HFF-Myc (cell line): ENCODE measurements at places on chromosomes 1 and 21.
A peak's percentile ranks its signal among the peaks of the same experiment; 100 is the strongest.

GRCh38 chr1:111439461-111440351, 9.3 kb downstream of the WDR77 start:
- DNase-seq, result no peak

- no peak for DNase-seq
These were observed 9.8 kb downstream of the IFNGR2 start for GRCh38 chr21:33412832-33413519.

DNA sequence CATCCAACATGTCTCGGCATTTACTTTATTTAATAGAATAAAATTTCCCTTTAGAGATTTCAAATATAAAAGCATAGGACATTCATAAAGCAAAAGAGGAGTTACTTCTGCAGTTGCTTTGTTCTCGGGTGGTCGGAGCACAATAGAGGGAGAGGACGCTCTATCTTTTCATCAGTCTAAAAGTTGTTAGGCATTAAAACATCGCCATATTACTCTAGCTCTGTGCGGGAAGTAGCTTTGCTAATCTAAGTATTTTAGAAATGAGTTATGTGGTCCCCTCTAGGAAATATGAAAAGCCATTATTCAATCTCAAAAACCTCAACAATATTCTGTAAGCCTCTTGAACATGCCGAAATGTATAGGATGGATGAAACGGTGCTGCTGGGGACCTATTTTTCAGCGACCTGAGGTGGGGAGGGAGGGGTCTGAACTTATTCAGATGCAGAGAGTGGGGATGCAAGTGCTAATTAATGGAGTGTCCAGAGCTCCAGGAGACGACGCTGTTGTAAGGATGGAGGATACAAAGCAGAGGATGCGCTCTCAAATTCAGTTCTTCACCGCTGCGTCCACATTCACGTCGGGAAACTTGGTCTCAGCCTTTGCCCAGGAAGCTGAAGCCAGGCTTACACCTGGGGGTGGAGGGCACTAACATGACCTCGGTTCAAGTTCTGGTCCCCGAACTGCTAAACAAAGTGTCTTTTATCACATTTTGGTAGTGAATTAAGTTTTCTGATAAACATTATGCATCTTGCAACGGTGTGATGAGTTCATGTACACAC, 6.3 kb downstream of the CDKN2C start:
- DNase-seq, result no peak

DNA sequence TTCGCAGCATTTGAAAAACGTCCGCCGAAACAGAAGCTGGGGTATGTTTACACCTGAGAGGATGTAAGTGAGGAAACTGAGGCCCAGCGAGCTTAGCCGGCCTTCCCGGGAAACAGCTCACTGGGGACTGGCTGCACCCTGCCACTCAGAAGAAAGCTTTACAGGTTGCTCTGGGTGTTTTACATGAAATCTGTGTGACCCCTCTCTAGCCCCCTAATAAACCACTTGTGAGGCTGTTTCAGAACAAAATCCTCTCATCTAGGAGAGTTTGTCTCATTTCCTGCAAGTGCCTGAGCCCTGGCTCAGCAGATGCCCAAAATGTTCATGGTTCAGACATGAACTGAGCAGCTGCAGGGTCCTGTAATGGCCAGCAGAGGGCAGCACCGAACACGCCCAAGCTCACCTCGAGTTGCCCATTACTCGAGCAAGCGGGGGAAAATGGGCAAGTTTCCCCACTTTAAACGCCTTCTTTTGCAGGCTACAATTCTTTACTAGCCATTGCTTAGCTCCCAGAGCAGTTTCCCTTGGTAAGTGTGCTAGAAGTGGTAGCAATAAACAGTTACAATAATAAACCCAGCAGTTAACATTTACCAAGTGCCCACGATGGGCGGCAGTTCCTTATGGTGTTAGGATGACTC, 76.4 kb downstream of the FHAD1 start:
- DNase-seq, result peak; percentile 67

DNA sequence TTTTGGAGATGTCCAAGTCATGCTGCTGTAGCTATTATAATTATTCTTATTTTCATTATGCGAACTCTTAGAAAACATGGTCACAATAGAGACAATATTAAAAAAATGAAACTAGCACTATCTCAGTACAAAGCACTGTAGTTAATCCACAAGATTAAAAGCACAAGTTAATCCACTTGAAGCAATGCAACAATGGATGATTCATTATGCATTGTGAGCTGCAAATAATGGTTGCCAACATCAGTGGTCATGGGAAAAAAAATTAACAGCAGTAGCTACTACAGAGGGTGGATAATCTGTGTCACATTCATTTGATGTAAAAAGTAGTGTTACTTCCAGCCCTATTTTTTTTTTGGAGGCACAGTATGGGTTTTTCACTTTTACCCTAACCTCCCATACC, 56.7 kb downstream of the DPT start:
- no peak for DNase-seq

GRCh38 chr1:110501488-110502132, 17.4 kb downstream of the KCNA10 start:
- no peak for DNase-seq

GRCh38 chr1:233982827-233983518, 78.5 kb downstream of the SLC35F3 start:
- no peak for DNase-seq

- no peak for DNase-seq
These were observed 329.8 kb upstream of the BEND5 start for GRCh38 chr1:49106445-49106844.

- no peak for DNase-seq
These were observed 2.4 kb downstream of the PTPN14 start for GRCh38 chr1:214548988-214549387.

- DNase-seq, result no peak
These were observed 34.7 kb downstream of the RGSL1 start for GRCh38 chr1:182484531-182485257.

- no peak for DNase-seq
These were observed 24.7 kb downstream of the INAVA start for GRCh38 chr1:200919386-200919785.

GRCh38 chr1:210951279-210951678, 182.7 kb downstream of the KCNH1 start:
- no peak for DNase-seq

DNA sequence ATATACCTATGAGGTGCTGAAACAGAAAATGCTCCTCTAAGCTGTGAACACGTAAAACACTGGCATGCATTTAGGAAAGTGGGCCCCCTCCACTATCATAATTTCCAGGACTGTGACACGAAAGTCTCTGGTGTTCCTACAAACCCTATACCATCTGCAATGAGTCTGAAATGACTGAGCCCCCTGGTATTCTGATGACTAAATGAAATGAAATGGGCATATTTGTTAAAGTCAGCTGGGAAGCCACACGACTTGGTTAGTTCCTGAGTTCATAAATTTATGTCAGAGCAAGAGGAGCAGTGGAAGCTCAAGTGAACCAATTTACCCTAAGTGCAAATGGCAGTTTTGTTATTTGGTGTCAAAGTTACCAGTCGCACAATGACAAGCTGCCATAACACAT, 182.3 kb downstream of the KCTD3 start:
- DNase-seq, result peak; percentile 1

GRCh38 chr1:31434101-31434871, 21.3 kb downstream of the SERINC2 start:
- no peak for DNase-seq

GRCh38 chr1:58861506-58861905, 77.7 kb upstream of the JUN start:
- no peak for DNase-seq

DNA sequence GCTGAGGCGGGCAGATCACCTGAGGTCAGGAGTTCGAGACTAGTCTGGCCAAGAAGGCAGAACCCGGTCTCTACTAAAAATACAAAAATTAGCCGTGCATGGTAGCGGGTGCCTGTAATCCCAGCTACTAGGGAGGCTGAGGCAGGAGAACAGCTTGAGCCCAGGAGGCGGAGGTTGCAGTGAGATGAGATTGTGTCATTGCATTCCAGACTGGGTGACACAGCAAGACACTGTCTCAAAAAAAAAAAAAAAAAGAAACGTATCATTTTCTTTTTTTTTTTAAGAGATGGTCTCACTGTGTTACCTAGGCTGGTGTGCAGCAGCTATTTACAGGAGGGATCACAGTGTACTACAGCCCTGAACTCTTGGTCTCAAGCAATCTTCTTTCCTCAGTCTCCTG, 47.3 kb downstream of the ITGB3BP start:
- no peak for DNase-seq

GRCh38 chr1:25684216-25684965, 67.8 kb downstream of the MAN1C1 start:
- DNase-seq, result no peak

DNA sequence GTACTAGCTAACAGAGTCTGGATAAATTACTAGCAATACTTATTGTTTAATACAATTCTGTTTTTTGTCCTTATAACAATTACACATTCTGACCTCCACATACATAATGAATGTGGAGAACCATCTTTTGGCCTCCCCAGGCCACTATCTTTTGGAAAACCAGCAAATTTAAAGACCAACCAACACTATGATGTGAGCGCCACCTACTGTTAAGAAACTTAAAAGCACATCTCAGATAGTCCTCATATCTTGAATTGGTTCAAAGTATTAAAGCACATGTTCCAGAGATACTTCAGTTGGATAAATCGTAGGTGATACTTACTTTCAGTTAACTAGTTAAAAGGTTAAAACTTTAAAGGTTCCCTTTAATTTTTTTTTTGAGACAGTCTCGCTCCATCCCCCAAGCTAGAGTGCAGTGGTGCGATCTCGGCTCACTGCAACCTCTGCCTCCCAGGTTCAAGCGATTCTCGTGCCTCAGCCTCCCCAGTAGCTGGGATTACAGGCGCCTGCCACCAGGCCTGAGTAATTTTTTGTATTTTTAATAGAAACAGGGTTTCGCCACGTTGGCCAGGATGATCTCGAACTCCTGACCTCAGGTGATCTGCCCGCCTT, 29.3 kb upstream of the USP1 start:
- peak; percentile 57 for DNase-seq

DNA sequence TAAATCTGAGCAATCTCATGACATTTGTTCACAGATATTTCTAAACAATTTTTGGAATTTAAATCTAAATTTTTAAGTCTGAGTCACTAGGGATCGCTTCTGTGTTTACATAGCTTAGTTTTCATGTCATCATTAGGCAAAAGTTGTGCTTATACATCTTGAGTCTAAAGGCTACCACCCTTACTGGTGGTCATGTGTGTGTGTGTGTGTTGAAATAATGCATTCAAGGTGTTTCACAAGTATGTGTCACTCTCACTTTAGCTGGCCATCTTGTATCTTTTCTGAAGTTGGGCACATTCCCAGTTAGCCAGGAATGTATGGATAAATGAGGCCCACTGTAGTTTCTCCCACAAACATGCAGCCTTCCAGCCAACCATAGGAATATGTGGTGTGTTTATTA, 1162.5 kb upstream of the PRMT6 start:
- no peak for DNase-seq

DNA sequence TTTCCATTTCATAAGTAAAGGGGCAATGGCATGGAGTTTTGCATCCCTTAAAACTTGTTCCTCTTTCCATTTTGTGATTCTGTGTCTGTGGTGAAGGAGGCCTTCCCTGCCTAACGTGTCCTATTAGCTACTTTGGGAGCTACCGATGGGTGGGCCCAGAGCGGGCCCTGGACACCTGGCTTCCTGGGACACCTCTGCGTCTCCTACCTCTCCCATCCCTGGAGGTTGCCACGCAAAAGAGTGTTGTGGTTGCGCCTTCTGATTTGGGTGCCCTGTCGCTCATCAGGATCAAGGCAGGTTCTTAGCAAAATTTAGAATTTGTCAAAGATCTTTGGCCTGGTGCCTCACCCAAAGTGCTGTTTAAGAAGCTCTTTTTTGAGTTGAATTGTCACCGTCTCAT, 116.4 kb upstream of the CACNA1E start:
- no peak for DNase-seq

GRCh38 chr1:196680107-196680506, 28.3 kb downstream of the CFH start:
- peak; percentile 43 for DNase-seq

DNA sequence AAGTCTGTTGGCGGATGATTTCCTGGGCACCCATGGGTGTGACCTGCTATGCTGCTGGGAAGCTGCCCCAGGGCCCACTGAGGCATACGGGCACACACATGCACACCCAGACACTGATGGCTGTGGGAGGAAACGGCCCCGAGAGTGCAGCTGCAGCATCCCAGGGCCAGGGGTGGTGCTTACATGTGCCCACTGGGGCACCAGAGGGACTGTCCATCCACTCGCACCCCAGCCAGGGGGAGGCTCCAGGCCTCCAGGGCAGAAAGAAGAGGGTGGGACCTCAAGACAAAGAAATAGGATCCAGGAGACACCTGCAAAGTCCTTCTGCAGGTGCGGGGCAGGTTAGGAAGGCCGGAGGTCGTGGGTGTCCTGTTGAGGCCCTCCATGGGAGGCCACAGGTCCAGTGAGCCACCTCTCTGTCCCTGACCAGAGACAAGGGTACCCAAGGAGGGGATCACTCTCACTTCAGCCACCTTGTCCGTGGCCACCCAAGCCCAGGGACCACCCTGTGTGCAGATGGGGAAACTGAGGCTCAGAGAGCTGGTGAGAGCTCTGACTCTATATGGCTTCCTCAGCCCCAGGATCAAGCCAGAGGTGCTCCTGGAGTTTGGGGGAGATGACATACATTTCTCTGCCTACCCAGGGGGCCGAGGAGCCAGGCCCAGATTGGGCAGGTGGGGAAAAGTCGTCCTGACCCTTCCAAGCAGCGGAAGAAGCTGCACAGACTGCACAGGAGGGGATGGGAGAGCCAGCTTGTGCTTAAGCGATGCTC, 57.1 kb downstream of the WNT9A start:
- DNase-seq, result no peak

- DNase-seq, result no peak
These were observed 39.7 kb downstream of the BACE2 start for GRCh38 chr21:41207401-41208375.

- DNase-seq, result no peak
These were observed 34.8 kb downstream of the HSPG2 start for GRCh38 chr1:21902026-21903012.

- DNase-seq, result no peak
These were observed 300.0 kb downstream of the RRAGC start for GRCh38 chr1:38559446-38560165.

DNA sequence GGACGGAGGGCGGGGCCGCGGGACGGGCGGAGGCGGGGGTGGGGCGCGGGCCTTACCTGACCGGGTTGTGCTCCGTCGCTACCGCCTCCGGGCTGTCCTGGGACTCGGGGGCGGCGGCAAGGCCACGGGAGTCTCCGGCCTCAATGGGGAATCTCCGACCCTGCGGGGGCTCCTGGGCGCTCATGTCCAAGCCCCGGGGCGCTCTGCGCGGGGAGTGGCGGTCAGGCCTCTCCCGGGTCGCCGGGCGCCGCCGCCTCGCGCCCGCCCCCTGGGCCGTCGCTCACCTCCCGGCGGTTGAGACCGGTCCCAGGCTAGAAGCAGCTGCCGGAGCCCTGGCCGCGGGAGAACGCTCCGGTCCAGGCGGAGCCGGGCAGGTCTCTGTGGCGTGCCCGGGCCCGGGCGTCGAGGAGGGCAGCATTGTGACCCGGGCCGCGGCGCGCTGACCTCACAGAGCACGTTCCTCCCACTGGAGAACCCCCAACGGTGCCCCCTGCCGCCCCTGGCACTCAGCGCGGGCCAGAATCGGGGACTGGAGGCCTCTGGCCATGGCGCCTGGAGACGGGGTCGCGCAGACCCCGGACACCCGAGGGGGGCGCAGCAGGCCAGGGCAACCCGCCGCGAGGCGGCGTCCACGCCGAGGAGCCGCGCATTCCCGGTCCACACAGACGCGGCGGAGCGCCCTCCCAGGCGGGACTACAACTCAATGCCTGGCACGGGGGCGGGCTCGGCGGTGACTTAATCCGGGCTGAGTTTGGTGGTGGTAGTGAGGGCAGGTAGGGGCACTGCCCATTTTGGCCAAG, 411 bp downstream of the FAM229A start:
- DNase-seq, result no peak

- no peak for DNase-seq
These were observed 86.4 kb downstream of the SYF2 start for GRCh38 chr1:25145775-25146393.

- no peak for DNase-seq
These were observed 246.2 kb downstream of the NPHP4 start for GRCh38 chr1:5745800-5746610.
